NCI-H510A treated with DMSO at 0.1 percent for 48 hours (cell line): ENCODE measurements at places on chromosomes 3 and 15.
A peak's percentile ranks its signal among the peaks of the same experiment; 100 is the strongest.

DNA sequence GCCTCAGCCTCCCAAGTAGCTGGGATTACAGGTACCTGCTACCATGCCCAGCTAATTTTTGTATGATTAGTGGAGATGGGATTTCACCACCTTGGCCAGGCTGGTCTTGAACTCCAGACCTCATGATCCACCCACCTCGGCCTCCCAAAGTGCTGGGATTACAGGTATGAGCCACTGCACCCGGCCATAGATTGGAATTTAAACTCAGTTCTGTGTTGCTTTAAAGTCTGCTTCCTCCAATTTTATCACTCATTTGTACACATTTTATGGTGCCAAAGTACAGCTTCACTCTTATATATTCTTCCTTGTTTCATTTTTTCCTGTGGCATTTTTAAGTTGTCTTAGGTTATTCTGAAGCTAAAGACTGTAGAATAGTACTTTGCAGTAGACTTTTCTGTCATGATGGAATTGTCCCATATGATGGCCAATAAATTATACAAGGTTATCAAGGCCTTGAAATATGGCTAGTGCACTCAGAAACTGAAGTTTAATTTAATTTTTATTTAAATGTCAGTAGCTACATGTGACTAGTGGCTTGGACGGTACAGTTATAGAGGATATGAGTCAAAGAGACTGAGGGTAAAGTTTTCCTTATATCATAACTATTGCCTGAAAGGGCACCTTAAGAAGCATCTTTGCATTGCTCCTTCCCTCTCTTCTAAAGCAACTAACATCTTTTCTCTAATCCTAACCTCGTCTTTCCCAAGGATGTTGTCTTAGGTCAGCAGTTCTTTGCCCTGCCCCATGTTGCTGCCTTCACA, 28.1 kb downstream of the ATP11B start:
- DNase-seq: no peak

GRCh38 chr3:177899275-177900067, 636.8 kb upstream of the KCNMB2 start:
- no peak for DNase-seq

GRCh38 chr3:157912514-157913451, 193.4 kb downstream of the SHOX2 start:
- no peak for DNase-seq

DNA sequence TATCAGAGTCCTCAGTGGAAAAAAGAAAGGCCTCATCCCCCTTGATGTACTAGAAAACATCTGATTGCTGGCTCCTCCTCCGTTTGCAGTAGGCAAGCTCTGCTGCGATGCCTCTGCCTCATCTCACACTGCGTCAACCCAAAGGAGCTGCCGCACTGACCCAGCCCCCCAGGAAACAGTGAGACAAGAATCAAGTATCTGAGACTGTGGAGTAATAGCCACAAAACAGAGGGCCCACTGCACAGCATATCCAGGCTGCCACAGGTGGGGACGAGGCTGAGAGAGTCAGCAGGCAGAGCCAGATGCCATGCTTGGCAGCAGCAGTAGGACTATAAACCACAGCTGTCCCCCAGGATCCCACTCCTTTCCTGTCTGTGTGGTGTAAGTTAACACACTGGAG, 165.9 kb downstream of the STAC start:
- DNase-seq: no peak

GRCh38 chr3:8743021-8743601, 9.5 kb downstream of the CAV3 start:
- no peak for DNase-seq

- DNase-seq: no peak
These were observed 82.2 kb downstream of the TRAK1 start for GRCh38 chr3:42173307-42173706.

GRCh38 chr15:64686130-64686735, 89.2 kb downstream of the RBPMS2 start:
- peak; percentile 10 for DNase-seq

DNA sequence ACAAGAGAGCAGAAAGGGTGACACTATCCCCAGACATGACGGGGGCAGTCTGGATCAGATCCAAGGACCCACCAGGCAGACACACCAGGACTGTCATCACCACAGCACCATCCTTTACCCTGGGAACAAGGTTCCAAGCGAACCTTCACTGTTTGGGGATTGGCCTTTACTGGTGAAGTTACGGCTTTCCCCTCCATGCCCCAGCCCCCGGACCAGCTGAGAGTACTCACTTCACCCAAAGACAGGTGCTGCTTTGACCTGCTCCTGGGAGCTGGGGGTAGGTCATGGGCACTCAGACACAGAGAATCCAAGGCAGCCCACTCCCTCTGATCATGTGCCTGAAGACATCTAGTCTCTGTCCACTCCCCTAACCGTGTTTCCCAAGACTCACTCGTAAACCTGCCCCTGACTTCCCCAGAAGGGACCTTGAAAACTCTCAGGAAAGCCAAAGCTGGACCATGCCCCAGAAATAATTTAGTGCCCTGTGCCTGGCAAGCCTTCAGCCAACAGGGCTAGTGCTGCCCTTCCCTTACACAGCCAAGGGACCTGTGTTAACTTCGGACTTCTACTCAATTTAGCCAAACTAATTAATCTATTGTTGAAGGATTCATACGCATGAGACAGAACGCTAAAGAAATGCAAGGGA, 2.8 kb downstream of the RRP9 start:
- DNase-seq: no peak

- DNase-seq: no peak
These were observed 5.4 kb downstream of the PCBP4 start for GRCh38 chr3:51961602-51962569.

DNA sequence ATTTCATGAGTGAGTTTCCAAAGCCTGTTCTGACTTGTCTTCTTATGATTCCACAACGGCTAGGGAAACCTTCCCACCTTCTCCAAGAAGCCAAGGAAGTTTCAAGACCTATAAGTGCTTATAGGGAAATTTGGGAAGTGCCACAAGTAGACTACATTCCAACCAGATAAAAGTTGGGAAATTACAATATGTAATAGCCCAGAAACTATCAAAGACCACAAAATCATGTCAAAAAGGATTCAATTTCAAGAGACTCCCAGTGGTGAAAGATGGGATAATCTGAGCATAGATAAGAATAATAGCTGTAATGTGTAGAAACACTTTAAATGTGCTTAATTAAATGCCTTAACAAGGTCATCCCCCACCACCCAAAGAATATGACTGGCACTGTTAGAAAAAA, 169.2 kb upstream of the SLC2A2 start:
- no peak for DNase-seq

GRCh38 chr3:57100046-57100695, 39.7 kb downstream of the SPATA12 start:
- peak; percentile 71 for DNase-seq

DNA sequence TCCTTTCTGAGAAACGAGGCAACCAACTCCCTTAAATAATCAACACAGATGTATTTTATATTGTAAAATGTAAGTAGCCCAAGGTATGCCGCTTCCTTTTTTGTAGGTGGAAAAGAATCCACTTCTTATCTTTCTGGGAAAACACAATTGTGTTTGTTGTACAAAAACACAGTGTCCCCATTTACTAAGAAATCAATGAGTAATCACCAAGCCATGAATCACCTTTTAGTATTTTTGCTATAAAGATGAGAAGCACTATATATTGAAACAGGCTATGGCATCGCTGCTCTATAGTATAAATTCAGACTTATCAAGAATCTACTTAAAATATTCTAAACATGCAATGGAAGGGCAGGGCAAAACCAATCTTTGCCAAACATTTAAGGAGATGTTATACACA, 104.0 kb downstream of the TNIK start:
- no peak for DNase-seq

- DNase-seq: peak; percentile 94
These were observed 174.5 kb downstream of the FNDC3B start for GRCh38 chr3:172213904-172214303.

GRCh38 chr3:13046569-13047274, 26.5 kb downstream of the IQSEC1 start:
- no peak for DNase-seq

DNA sequence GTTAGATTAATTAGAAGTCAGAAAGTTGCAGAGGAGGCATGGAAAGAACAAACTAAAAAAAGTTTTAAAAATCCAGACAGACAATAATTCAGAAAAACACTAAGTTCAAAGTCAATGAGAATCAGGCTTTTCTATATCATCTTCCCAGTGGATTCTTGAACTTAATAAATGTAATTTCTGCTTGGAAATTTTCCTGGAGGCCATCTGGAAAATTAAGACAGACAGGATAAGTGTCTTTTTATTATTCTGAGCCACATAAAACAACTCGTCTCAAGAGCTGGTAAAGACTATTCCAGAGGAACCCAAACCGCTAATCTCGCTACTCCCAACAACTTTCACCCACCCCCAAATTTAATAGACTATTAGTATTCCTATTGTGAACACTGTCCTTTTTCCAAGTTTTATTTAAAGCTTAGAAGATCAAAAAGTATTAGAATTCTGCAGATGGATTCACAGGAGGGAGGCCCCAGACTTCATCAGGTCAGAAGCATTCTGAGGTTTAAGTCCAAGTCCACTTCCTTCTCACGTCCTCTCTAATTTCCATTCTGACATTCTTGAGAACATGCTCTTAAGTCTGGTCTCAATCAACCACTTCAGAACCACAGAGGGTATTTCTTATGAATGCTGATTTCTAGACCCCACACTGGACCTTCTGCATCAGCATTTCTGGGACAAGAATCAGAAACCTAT, 61.3 kb downstream of the ERC2 start:
- no peak for DNase-seq

GRCh38 chr3:61231693-61232092, 19.6 kb downstream of the FHIT start:
- DNase-seq: no peak

DNA sequence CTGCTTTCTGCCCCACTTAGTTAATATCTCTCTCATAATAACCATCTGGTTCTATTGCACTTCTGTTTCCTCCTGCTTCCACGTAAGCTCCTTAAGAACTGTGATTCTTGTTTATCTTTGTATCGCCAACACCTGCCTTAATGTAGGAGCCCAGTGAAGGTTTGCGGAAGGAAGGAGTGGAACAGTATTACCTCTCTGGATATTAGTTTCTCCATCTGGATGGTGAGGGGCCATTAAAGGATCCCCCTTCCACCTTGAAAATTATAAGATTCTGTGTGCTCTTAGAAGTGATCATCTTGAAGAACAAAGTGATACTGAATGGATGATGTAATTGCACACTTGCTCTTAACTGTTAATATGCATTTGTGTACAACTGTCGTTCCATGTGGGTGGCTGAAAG, 2.2 kb downstream of the CHRNA5 start:
- peak; percentile 5 for DNase-seq

DNA sequence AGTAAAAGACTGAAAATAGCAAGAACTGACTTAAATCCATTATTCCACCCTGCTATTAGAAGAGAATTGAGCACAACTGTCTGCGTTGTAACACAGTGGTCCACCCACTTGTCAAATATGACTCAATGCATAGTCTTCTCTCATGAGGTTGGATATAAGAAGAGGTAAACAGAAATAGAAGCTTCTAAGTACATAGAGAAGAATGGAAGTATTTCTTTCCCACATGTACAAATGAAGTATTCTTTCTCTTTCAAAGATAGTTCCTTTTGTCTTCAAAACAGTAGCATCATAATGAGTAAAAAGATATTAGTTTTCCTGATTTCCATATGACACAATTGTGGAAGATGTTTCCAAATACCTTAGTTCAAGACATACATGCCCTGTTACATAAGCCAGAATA, 348.6 kb upstream of the CCDC54 start:
- no peak for DNase-seq

- no peak for DNase-seq
These were observed 10.5 kb downstream of the SELENOS start for GRCh38 chr15:101266787-101267186.

DNA sequence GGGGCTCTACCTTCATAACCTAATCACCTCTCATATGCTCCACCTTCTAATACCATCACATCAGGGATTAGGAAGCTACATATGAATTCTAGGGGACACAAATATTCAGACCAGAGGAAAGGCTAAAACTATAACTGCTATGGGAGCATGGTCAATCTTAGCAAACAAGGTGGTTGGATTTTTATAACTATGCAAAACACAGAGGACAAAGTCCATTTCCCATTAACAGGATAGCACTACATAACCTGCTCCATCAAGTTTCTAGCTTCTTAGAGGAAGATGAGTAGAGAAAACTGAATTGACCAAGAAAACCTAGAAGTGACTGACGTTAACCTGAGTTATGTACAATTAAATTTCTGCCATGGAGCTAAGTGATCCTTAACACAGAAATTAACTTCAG, 398.6 kb downstream of the TBL1XR1 start:
- DNase-seq: no peak

DNA sequence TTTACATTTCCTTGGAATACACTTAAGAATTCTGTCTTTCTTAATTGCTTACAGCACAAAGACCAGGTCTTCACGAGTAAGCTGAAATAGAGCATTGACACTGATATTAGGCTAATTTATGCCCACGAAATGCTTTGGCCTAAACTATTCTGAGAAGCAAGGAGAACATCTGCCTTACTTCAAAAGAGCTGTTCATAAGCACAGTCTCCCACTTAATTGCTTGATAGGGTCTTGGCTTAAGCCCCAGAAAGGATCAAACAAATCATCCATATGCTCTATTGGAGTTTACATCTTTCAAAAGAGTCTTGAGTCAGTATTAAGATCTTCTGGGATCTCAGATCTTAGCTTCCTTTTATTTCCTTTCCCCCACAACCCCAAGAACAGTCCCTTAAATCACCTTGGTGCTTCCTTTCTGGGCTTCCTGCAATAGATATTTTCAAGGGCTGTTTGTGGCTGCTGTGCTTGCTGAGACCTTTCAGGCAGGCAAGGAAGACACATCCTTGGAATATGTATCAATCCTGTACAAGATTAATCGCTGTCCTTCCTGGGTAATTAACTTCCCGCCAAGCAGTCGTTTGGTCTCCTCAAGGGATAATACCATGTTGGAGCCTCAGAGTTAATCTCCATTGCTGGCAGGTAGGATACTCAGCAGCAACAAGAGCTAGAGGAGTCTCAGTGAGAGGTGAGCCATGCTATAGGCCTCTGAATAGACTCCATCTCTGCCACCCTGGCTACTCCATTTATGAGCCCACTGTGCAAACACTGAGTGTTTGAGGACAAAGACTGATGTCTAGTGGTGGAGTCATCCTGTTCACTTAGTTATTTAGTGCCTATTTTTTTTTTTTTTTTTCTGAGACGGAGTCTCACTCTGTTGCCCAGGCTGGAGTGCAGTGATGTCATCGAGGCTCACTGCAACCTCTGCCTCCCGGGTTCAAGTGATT, 37.1 kb downstream of the TMEM158 start:
- no peak for DNase-seq

GRCh38 chr15:40358471-40359353, 693 bp downstream of the DISP2 start:
- DNase-seq: peak; percentile 9

GRCh38 chr15:88913017-88913849, at the start of gene MFGE8:
Gene MFGE8, minus strand, starts transcription at chr15:88913379. Its CDS starts 60 bp downstream, at chr15:88913319.
- peak; percentile 61 for DNase-seq

GRCh38 chr3:195899701-195900435, 8.5 kb downstream of the TNK2 start:
- no peak for DNase-seq

DNA sequence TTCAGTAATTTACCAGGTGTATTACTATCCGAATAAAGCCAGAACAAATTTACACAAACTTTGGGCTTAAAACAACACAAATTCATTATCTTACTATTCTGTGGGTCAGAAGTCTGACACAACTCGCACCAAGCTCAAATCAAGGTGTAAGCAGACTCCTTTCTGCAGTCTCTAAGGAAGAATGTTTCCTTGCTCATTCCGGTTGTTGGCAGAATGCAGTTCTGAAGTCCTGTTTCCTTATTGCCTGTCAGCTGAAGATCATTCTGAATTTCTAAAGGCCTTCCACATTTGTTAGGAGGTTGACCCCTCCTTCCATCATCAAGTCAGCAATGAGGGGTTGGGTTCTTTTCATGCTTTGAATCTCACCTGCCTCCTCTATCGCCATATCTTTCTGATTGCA, 183.2 kb downstream of the FHIT start:
- no peak for DNase-seq
